G401 (cell line): ENCODE measurements at places on chromosomes 16 and 17.

DNA sequence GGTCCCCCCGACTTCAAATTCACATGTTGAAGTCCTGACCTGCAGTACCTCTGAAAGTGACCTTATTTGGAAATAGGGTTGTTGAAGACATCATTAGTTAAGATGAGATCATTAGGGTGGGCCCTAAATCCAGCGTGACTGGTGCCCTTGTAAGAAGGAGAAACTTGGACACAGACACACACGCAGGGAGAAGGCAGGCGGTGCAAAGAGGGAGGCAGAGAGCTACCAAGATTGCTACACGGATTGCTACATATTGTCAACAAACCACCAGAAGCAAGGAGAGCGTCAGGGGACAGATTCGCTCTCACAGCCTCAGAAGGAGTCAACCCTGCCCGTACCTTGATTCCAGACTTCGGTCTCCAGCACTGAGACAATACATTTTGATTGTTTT, 6.8 kb upstream of the WBP2 start:
- no peak for DNase-seq

- peak; percentile 64 for DNase-seq
These were observed 2.8 kb upstream of the PYCR1 start for GRCh38 chr17:81939881-81940385.

GRCh38 chr16:5430598-5430997, 333.0 kb upstream of the EEF2KMT start:
- DNase-seq = no peak

- DNase-seq = no peak
These were observed 4.5 kb downstream of the ADAD2 start for GRCh38 chr16:84195201-84196093.

GRCh38 chr17:17204635-17205231, 1.4 kb downstream of the PLD6 start:
- DNase-seq = no peak

DNA sequence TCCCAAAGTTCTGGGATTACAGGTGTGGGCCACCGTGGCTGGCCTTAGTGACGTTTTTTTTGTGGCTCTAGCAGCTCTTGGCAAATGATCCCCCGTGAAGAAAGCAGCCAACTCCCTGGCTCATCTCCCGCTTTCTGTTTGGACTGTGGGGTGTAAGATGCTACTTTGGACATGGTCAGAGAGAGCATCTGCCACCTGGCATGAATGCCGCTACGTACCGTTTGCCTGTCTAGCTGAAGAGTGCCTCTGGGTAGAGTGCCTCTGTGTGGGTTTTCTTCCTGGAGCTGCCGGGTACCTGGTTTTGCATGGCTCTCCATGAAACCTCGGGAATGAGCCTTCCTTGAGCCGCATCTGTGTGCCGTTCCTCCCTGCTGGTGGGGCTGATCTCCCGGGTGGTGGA, 34.3 kb downstream of the NDEL1 start:
- peak; percentile 96 for DNase-seq

DNA sequence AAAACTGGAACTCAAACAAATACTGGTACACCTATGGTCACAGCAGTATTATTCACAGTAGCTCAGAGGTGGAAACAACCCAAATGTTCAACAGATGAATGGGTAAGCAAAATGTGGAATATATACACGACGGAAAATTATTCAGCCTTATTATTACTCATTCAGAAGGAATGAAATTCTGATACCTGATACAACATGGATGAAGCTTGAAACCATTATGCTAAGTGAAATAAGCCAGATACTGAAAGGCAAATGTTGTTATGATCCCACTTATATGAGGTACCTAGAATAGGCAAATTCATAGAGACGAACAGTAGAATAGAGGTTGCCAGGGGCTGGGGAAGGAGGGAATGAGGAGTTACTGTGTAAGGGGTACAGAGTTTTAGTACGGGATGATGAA, 27.1 kb upstream of the MYLK3 start:
- DNase-seq = no peak

- DNase-seq = no peak
These were observed 31.4 kb upstream of the SPNS2 start for GRCh38 chr17:4467287-4467686.

GRCh38 chr17:29667969-29668368, 45.3 kb upstream of the CORO6 start:
- DNase-seq = no peak

DNA sequence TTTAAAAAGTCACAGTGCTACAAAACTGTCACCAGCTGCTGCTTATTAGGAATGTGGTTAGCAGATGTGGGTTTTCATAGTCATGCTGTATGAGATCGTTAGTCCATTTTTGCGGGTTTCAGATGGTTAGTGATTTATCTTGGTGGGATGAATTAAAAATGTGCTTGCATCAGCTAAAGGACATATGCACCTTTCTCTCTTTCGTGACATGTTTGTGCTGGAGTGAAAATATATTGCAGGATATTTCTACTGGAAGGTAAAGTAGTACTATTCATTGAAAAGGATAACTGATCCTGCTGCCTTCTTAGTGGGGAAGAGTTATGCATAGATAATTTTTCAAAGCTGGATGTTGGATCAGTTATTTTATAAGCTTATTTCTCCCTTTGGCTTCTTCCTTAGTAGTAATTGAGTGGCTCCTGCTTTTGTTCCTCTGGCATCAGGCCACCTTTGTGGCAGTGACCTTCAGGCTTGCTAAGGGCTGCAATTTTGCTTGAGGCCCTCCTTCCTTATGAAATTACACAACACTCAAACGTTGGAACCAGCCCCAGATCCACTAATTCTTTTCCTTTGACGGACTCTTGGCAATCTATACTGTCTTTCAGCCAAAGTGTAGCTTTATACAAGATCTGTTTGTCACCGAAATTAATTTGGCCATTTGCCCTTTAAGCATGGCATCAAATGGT, 7.5 kb upstream of the SNTB2 start:
- DNase-seq = peak; percentile 29

DNA sequence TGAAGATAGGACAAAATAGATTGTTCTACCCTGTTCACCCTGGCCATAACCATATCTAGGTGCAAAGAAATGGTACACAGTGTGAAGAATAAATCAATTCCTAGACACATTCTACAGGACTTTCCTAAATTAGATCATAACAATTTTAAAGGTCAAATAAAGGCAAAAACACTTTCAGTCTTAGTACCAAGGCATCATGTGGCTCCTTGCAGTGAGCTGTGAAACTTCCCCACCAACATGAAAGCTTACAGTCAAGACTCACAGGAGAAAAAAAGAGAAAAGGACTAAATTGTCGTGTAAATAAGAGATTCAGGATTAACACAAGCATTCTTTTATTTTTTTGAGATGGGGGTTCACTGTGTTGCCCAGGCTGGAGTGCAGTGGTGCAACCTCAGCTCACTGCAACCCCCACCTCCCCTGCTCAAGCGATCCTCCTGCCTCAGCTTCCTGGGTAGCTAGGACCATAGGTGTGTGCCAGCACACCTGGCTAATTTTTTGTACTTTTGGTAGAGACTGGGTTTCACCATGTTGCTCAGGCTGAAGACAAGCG, 14.2 kb downstream of the NSMCE1 start:
- no peak for DNase-seq

DNA sequence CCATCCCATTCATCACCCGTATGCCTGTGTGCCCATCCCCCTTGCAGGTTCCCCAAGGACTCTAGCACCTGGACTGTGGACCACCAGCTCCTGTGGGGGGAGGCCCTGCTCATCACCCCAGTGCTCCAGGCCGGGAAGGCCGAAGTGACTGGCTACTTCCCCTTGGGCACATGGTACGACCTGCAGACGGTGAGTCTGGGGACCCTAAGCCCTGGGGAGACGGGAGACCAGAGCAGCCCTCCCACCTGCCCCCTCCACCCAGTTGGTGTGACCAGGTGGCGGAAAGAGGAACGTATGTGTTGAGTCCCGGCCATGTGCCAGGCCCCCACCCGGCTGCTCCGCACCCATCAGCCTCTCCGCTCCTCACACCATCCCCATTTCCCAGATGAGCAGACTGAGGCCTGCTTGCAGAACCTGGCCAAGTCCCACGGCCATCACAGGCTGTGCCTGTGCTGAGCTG, 15.6 kb downstream of the GAA start:
- no peak for DNase-seq

- no peak for DNase-seq
These were observed 3.5 kb upstream of the TSPOAP1 start for GRCh38 chr17:58331815-58332777.

- no peak for DNase-seq
These were observed 2.0 kb downstream of the PPP1R9B start for GRCh38 chr17:50148226-50149090.

DNA sequence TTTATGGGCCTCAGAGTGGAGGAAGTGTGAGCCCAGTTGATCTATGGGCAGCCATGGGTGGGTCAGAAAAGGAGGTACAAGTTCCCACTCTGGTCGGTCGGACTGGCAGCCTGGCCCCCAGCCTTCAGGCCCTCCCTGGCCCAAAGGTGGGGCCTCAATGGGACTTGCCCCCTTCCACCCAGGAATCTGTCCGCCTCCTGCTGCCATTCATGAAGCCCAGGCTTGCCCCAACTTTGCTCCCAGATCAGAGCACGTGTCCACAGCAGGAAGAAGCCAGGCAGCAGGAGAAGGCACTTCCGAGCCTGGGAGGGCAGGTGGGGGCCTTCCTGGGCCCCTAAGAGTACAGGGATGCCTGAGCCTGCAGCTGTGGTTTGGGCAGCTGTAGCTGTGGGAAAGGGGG, 3.0 kb upstream of the CMTM3 start:
- DNase-seq = no peak

- no peak for DNase-seq
These were observed 4.9 kb upstream of the LYRM9 start for GRCh38 chr17:27898096-27898495.

DNA sequence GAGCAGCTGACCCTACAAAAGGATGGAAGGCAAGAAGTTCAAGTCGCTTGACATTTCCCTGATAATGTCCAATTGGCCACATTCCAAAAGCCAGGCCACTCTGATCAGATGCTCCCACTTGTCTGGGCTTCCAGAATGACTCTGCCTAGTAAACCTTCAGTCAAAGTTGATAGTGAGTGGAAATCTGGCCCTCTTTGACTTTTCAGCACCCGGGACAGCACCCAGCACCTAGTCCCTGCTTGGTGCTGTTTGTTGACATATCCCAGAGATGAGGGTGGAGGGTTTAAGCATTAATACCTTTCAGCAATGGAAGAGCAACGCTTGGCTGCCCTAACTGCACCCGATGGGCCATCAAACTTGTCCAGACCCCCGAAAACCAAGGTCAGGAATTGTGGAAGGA, 131.3 kb downstream of the AIPL1 start:
- no peak for DNase-seq

DNA sequence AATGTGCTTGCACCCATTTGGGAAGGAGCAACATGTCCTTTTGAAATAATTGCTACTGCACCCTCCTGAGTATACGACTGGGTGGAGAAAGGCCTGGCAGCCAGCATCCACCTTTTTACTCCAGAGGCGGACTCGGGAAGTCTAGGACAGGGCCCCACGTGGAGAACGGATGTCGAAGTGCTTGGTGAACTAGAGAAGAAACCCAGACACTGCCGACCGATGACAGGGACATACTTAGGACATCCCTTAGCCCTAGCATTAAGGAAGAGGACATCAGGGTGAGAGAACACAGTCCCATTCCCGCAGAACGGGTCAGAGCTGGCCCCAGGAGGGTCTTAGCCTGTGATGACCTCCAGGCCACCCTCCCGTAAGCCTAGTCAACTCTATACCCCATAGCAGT, 3.8 kb downstream of the YBX2 start:
- no peak for DNase-seq

- no peak for DNase-seq
These were observed 23.4 kb downstream of the RNFT1 start for GRCh38 chr17:59941131-59941530.

DNA sequence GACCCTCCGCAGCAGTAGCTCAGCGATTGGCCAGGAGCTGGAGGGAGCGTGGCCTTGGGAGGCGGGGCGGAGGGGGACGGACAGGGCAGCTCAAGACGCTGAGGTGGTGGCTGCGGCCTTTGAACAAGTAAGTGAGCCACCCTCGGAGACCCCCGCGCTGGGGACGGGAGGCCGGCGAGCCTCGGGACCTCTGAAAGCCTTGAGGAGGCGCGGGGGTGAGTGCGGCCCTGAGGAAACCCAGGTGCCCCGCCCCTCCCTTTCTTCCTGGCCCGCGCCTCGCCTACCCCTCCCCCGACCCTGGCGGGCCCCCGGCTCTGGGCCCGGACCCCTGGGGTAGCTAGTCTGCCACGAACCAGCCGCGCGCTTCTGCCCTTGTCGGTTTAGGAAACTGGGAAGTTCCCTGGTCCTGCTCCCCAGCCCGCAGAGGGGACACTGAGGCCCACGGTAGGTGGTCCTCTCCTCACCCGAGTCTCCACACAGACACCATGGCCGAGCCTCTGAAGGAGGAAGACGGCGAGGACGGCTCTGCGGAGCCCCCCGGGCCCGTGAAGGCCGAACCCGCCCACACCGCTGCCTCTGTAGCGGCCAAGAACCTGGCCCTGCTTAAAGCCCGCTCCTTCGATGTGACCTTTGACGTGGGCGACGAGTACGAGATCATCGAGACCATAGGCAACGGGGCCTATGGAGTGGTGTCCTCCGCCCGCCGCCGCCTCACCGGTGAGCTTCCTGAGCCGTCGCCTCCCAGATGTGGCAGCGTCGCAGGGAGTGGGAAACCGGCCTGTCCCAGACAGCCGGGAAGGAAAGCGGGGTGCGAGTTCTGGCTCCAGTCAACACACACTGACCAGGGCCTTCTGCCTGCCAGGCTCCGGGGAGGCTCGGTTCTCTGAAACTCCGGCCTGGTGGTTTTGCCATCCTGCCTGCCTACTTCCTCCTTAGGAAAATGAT, at the start of gene MAPK7:
TSS of gene MAPK7 (plus strand) at position 83 of the 945 bp plus-strand sequence. CDS start at position 486, 403 bp downstream.
- DNase-seq = no peak

DNA sequence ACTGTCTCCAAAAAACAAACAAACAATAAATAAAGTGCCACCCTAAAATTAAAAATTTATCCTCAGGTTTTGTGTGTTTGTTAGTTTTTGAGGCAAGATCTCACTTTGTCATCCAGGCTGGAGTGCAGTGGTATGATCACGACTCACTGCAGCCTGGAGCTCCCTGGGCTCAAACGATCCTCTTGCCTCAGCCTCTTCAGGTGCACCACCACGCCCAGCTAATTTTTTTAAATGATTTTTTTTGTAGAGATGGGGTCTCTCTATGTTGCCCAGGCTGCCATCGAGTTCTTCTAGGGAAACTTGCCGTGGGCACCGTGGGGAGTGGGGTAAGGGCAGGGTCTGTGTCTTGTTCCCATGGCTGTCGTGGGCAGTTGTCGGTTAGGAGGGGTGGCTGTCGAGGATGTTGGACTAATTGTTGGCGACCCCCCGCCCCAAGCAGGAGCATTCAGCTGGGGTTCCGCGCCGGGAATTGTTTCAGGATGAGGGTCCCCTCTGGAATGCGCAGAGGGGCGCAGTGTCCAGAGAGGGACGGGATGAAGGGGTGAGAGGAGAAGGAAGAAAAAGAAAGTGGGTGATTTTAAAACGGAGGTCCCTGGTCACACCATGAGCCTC, 1.1 kb upstream of the RNF213 start:
- DNase-seq = no peak
